ENCODE measurements at places on chromosomes 1 and 21.

DNA sequence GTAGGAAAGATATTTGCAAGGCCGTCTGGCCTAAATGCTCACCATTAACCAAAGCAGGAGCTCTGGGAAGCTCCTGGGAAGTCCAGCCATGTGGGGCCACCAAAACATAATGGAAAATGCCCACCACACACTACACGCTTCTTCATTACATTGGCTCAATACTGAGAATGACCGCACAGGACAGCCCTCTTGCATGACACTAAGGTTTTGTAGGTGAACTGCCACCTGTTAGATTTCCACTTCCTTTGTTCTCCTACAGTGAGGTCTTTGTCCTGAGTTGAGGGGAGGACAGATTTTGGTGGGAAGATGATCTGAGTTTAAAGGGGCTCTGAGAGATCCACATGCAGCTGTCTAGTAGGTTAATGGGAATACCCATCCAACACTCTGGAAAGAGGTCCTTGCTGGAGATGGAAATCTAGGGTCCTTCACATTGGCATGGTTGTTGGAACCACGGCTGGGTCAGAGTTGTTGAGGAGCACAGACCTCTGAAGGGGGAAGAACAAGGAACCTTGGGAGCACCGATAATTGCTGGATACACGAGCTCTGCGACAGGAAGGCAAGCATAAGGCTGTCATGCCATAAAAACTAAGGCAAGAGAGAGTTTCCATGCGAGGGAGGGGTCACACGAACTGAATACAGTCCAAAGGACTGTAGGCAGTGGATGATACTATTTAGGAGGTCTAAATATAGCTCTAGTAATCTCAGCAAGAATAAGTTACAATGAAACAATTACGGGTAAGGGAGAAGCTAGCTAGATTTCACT is 105.5 kb upstream of the IRF2BP2 start:
- no peak for DNase-seq

DNA sequence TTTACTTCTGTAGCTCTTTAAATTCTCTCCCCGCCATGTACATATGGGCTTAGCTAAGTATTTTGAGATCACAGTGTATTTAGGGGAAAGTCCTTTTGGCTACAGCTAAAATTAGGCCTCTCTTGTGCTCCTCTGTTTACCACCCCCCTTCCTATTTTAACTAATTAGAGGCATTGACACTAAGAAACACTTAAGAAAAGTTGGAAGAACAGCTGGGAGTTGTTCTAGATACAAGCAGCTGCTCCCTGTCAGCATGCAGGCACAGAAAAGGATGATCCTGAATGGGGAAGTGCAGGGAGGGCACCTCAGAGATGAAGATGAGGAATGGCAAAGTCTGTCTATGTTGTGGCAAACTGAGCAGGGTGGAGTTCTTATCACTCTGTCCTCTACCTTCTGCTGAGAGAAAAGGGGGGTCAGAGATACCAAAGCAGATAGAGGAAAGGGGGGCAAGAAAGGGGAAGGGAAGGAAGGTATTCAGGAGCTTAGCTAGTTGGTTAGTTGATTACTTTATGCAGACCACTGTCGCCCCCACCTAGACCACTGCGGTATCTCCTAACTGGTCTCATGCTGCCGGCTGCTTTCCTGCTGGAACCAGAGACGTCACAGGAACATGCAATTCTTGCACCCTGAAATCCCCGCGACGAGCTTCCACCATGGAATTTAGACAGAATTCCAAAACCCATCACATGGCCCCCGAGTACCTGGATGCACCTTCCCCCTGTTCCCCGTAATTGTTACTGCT is 82.4 kb upstream of the HOOK1 start:
- no peak for DNase-seq

- no peak for DNase-seq
Observed at GRCh38 chr1:42952303-42953001, 6.2 kb downstream of the SLC2A1 start.

DNA sequence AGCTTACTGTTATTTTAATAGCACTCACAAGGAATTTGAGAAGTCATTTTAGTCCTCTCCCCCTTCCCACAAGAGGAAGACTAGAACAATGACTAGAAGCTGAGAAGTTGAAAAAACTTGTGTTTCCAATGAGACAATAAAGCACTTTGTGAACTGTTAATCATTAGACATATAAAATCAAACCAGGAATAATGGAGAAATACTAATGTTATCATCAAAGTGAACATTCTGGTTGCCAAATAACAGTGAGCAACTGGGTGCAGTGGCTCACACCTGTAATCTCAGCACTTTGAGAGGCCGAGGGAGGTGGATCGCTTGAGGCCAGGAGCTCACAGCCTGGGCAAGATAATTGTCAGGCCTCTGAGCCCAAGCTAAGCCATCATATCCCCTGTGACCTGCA is 54.0 kb upstream of the RASAL2 start:
- no peak for DNase-seq

DNA sequence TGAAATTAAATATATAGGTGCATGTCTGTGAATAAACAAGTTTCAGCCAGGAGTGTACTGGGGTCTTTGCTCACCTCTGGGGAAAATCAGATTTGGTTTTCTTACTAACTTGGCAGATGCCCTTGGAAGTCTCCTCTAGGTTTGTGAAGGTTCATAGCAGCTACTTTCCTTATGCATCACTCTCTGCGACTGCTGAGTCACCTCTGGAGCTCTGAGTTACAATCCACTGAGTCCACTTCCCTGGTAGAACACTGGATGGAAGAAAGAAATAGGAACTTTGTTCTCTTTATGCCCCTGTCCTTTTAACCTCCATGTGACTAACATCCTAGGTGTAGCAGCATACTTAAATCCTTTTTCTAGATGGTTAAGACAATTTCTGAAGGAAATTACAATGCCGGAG is 4.4 kb upstream of the FASLG start:
- no peak for DNase-seq

- DNase-seq: no peak
Observed at GRCh38 chr1:168141871-168142385, 5.2 kb upstream of the GPR161 start.

DNA sequence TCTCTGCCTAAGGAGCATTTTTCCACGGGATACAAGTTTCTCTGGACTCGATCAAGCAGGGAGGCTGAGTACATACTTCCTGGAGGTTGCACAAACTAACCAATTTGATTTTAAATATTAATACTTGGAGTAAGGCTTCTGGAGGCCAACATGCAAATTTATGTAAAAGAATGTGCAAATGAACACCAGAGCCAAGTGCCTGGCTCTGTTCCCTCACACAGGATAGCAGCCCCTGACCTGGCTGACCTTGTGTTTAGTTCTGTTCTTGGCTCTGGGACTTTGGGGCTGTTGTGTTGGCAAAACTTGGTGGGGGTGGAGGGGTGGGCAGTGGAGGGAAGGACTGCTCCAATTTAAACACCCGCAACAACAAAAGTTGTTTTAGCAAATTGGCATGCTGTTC is 34.2 kb downstream of the CNIH3 start:
- DNase-seq: no peak

DNA sequence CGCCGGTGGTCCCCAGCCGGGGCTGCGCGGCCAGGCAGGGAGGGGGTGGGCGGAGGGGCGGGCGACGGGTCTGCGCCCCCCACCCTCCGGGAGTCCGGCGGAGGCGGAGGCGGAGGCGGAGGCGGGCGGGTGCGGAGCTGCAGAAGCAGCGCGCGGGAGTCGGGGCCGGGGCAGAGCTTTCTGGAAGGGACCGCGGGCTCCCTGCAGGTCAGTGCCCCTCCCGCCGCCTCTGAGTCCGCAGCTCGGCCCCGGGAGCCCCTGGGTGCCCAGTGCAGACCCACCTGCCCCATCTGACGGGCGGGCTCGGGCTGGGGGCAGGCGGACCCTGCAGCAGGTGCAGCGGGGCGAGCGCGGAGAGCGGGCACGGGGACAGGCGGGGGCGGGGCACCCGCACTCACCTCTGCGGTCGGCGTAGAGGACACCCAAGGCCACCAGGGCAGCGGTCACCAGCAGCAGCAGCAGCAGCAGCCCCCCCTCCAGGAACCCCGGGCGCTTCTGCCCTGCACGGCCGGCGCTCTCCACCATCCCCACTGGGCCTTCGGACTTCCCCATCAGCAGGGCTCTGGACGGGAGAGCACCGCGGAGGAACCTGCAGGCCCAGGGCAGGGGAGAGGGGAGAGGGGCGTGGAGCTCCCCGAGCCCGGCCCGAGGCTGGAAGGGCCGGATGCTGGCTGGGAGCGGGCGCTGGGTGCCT is 3.7 kb downstream of the MMEL1 start:
- DNase-seq: no peak

- no peak for DNase-seq
Observed at GRCh38 chr21:26550326-26550725, 22.8 kb downstream of the CYYR1 start.

GRCh38 chr1:156961709-156962108 is 41.3 kb downstream of the LRRC71 start:
- DNase-seq: no peak

GRCh38 chr1:19087017-19087736 is 122.9 kb downstream of the UBR4 start:
- DNase-seq: no peak

- no peak for DNase-seq
Observed at GRCh38 chr1:44831516-44831915, 11.5 kb downstream of the PTCH2 start.

- no peak for DNase-seq
Observed at GRCh38 chr1:178733972-178734371, 8.9 kb downstream of the RALGPS2 start.

DNA sequence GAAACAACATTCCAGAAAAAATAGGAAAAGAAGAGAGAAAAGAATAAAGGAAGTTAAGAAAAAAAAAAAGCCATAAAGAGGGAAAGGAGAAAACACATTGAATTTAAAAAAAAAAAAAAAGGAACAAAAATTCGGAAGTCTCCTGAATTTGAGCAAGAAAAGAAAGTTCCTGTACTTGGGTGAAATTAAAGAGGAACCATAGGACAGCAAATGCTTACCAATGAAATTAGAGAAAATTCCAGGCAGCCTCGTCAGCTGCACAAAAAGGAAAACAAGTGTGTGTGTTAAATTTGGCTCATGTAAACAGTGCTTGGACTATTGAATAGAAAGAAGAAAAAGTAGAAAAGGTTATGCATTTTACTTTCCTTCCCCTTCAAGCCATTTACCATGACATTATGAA is 4.9 kb downstream of the IL12RB2 start:
- no peak for DNase-seq

GRCh38 chr1:87165177-87165576 is 163.5 kb upstream of the LMO4 start:
- DNase-seq: no peak

GRCh38 chr21:16071761-16072160 is 342.0 kb downstream of the USP25 start:
- DNase-seq: no peak

- no peak for DNase-seq
Observed at GRCh38 chr1:11492235-11492634, 13.3 kb downstream of the DISP3 start.

DNA sequence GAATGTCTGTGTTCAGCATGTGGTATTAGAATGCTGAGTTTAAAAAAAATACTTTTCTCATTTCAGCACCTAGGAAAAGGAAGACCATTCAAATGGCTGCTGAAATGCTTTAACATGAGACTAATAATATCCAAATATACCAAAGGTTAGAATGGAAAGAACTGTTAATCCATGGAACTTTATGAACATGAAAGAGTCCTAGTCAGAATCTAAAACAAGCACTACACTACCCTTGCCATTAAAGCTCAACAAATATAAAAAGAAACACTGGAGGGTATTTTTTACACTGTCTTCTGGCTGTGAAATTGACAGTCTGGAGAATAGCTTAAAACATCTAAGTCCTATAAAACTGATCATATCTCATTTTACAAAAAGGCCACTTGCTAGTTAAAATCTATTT is 112.9 kb upstream of the HP1BP3 start:
- no peak for DNase-seq

GRCh38 chr21:18350216-18350615 is 53.4 kb downstream of the TMPRSS15 start:
- DNase-seq: no peak

DNA sequence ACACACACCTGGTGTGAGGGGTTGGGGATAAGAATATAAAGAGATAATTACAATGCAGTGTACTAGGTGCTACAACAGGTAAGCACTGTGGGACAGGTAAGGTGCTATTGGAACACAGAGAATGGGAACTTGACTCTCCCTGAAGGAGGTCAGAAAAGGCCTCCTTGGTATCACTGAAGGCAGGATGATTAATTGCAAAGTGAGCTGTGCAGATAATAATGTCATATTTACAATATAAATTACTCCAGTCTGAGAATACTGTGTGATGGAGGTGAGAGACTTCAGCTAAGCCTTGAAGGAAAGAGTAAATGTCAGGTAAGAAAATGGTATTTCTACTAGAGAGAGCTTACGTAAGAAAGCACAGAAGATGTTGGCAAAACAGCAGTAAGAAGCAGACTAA is 91.6 kb downstream of the EPS15 start:
- DNase-seq: no peak

- no peak for DNase-seq
Observed at GRCh38 chr1:10604966-10605365, 130.2 kb downstream of the PEX14 start.

- DNase-seq: no peak
Observed at GRCh38 chr1:198778049-198778448, 139.2 kb downstream of the PTPRC start.

GRCh38 chr1:231106347-231106746 is 55.5 kb upstream of the TRIM67 start:
- DNase-seq: no peak

DNA sequence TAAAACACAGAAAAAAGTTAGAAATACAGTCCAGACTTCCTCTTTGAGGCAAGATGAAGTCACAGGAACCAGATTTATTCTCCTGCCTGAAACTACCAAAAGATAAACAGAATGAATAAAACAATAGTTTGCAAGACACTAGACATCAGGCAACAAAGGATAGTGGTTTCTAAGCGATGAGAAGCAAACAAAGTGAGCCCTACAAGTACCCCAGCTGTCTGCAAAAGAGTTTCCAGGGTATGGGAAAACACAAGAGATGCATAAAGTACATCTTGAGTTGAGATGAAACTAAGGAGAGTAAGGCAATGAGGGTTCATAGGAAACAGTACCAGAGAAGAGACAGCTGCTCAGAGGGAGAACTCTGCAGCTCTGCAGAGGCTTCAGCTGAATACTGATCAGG is 83.3 kb upstream of the COL24A1 start:
- DNase-seq: no peak

DNA sequence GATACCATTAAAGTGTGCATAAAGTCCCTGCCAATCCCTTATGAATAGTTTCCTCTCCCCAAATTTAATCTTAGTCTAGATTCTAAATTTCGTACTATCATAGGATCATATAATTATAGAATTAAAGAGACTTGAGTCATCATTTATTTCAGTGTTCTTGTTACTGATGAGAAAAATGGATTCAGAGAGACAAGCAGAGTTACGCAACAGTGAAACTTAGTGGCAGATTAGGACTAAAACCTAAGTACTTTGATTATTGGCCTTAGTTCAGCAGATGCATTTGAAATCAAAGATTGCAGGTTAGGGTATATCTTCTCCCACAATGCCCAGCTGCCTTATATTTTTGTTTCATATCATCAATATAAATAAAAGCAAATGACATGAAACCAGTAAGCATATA is 843 bp upstream of the KRTAP19-7 start:
- no peak for DNase-seq

GRCh38 chr1:160767395-160768294 is 28.3 kb upstream of the LY9 start:
- DNase-seq: no peak

- no peak for DNase-seq
Observed at GRCh38 chr1:99645203-99645602, 710 bp upstream of the PALMD start.

GRCh38 chr1:96482616-96483015 is 239.0 kb upstream of the PTBP2 start:
- DNase-seq: no peak
